HS-27A (cell line): ENCODE measurements at places on chromosomes 3 and 15.

DNA sequence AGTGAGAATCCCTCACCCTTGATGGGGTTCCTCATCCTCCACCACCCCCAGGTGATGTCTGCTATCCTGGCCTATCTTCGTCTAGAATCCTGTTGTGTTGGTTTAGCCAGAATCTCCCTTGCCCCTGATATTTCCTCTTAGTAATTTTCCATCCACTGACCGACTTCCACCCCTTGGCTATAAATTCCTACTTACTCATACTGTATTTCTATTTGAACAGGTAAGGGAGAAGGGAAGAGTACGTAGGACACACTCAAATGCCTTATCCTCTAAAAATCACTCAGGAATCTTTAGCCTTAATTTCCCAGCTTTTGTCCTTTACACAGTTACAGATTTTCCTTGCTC is 678 bp upstream of the TFG start:
- no peak for DNase-seq

GRCh38 chr3:40695848-40696247 is 171.1 kb downstream of the ZNF621 start:
- no peak for DNase-seq

GRCh38 chr3:42686832-42687650 is 1.7 kb downstream of the KLHL40 start:
- DNase-seq, result no peak

GRCh38 chr3:50626401-50626800 is 9.4 kb downstream of the MAPKAPK3 start:
- no peak for DNase-seq

- DNase-seq, result no peak
These were observed 9.1 kb downstream of the SPICE1 start for GRCh38 chr3:113505867-113506266.

GRCh38 chr15:90301707-90302300 is 36.3 kb downstream of the NGRN start:
- no peak for DNase-seq

DNA sequence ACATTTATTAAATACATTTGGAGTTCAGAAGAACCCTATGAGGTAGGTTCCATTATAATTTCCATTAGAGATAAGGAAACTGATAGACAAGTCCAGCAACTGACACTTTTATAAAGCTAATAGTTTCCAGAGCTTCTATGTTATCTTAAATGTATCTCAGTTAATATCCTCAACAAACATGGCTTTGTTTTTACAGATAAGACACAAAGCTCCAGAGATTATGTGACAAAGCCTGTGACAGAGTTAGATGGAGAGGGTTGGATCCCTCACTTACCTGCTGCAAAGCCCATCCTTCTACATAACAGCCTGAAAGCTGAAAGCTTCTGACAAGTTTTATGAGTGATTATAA is 473 bp upstream of the COMMD2 start:
- no peak for DNase-seq
